ENCODE measurements at places on chromosomes 6 and 20.
A peak's percentile ranks its signal among the peaks of the same experiment; 100 is the strongest.

GRCh38 chr6:127517693-127518092, 1.4 kb downstream of the MTCL3 start:
- DNase-seq, result no peak

DNA sequence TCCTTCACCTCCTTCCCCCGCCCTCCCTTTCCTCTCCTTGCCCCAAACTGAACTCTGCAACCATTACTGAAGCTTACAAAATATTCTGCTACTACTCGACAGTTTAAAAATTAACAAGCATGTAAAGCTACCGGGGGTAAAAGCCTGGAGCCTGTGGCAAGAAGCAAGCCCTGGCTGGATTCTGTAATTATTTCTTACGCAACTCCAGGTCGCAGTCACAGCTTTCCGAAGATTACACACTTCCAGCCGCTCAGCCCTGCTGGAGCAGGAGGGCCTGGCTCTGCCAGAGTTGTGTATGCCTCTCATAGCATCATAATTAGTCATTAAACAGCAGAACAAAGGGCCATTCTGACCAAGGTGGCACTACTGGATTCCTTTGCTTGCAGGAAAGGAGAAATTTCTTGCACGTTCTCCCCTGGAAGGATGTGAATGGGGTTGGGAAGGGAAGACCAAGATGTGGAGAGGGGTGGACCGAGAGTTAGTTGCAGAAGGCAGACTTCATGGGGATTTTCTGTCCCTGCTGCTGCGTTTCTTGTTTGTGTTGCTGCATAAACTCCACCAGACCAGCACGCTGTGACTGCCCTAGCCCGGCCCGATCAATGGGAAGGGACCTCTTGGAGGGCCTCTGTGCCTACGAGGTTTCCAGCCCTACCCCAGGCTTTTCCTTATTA, 23.6 kb downstream of the FOXQ1 start:
- no peak for DNase-seq

DNA sequence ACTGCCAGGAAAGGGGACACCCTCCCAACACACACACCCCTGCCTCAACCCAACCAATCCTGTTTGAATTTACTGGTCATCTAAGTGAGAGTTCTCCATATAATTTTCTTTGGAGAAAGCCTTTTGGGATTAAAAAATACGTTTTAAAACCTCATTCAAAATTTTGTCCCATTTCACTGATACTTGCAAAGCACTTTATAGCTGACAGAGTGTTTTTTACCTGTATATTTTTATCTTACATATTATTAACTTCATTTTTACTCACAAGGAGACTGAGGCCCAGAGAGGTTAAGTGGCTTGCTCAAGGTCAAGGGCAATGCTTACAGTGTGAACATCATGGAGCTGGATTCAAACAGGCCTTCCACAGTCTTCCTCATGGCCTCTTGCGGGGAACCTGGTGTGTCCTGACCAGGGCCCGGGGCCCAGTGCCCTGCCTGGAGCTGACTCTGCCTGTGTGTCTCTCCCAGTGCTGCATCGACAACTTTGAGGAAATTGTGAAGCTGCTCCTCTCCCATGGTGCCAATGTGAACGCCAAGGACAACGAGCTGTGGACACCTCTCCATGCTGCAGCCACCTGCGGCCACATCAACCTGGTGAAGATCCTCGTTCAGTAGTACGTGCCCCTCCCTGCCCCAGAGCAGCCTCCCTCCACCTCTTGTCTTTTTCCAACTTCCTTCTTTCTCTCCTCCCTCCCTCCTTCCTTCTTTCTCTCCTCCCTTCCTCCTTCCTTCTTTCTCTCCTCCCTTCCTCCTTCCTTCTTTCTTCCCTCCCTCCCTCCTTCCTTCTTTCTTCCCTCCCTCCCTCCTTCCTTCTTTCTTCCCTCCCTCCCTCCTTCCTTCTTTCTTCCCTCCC, 30.9 kb upstream of the FAM83D start:
- no peak for DNase-seq

- no peak for DNase-seq
Measured at GRCh38 chr6:42241915-42242314, 24.3 kb upstream of the MRPS10 start.

- peak; percentile 17 for DNase-seq
Measured at GRCh38 chr6:24032896-24033688, 92.9 kb upstream of the NRSN1 start.

- DNase-seq, result no peak
Measured at GRCh38 chr20:25310921-25311728, 63.2 kb downstream of the PYGB start.

GRCh38 chr20:3101737-3102574, 17.4 kb upstream of the AVP start:
- DNase-seq, result no peak

DNA sequence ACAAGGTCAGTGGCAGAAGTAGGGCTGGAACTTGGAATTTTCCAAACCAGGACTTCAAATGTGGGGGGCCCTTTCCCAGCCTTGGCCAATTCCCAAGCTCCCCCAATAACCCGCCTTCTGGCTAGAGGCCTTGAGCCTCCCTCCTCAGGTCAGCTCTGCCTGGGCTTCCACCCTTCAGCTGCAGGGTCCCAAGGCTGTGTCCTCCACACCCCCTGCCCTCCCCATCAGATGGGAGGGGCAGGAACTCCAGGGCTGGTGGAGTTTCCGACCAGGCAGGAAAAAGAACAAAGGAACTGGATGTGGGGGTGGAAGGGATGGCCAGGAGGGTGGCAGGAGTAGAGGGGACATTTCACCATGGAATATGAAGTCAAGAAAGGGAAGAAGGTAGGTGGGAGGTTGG, at the start of gene CCM2L:
Gene CCM2L (plus strand): TSS at position 338 of the 400 bp plus-strand sequence. CDS start 17 bp downstream, at position 355.
- no peak for DNase-seq

GRCh38 chr6:25103603-25104002, 167.8 kb upstream of the RIPOR2 start:
- no peak for DNase-seq

DNA sequence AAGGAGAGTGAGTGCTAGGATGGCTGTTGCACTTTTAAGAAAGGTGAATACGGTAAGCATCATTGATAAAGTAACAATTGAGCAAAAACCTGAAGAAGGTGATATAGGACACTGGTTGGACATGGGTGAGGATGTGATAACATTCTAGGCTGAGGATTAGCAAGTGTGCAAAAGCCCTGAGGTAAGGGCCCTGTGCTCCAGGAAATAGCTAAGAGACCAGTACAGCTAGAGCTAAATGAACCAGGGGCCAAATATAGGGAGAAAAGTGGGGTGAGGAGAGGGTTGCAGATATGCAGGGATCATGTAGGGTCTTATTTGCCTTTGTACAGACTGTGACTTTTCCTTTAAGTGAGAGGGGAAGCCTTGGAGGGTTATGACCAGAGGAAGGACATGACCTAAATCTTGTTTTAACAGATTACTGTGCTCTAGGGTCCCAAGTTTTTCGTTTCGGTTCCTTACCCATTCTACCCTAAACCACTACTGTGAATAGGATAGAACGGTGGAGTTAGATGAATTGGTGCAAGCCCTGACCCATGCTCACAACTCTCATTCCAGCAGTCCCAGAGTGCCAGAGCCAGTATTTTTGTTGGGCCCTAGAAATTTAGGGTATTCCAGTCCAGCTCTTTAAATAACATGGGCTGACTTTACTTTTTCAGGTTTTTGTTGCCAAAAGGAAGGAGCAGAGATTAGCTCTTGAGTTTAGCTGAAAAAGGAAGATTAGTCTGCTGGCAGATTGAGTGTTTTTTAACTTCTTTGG, 10.7 kb downstream of the MAPK14 start:
- no peak for DNase-seq

DNA sequence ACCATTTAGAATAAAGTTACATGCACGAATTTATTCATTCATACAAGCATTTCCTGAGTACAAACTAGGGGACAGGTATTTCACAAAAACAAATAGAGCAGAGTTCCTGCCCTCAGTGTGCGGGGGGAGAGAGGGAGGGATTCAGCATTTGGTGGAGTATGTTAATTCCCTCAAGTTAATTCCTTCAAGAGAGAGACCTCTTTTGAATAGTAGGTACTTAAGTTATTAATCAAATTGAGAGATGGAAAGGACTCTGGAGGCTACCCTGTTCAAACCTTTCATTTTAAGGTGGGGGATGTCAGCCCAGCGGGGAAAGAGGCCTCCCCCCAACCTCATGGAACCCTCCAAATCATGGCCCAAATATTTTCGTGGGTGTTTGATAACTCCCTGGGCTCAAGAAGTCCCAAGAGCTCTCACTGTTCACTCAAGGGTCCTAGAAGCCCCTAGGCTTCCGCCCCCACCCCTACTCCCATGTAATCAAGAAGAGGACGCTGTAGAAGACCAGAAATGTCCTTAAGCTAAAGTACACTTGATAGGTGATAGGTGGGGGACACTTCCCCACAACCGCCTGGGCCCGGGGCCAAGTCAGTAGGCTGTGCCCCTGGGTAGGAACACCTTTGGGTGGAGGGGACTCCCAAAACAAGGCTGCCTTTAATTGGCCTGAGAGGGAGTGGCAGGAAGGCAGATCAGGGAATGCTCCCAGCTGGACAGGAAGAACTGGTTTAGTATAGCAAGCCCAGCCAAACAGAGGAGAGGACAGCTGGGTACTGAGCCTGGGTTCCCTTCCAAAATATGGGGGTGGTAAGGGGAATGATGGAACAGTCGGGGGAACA, 2.9 kb downstream of the SDC4 start:
- DNase-seq, result no peak
